ENCODE measurements at places on chromosomes 2 and 18.

- DNase-seq, result no peak
Observed at GRCh38 chr2:183195998-183196409, 71.8 kb downstream of the NUP35 start.

- no peak for DNase-seq
Observed at GRCh38 chr2:151111599-151112278, 149.9 kb downstream of the RBM43 start.

DNA sequence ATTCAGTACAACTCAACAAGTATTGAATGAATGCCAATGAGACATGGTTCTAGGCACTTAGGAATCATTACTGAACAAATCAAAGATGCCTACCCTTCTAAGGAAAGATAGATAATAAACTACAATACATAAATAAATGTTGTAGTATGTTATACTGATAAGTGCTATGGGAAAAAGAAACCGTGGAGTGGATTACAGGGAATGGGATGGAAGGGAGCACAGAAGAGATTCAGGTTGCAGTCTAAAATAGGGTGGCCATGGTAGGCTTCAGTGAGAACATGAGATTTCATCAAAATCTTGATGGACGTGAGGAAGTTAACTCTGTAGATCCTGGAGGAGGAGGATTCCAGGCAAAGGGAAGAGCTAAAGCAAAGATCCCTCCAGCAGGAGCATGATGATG, 17.9 kb upstream of the CREB1 start:
- DNase-seq, result no peak

DNA sequence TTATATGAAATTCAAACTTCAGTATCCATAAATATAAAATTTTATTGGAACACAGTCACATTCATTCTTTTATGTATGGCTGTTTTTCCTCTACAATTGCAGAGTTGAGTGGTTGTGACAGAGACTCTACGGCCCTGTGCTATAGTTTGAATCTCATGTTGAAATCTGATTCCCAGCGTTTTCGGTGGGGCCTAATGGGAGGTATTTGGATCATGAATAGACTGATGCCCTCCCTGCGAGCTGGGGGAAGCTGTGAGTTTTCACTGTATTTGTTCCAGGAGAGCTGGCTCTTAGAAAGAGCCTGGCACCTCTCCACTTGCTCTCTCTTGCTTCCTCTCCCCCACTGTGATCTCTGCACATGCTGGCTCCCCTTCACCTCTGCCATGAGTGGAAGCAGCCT, 1.7 kb downstream of the PFN4 start:
- no peak for DNase-seq

DNA sequence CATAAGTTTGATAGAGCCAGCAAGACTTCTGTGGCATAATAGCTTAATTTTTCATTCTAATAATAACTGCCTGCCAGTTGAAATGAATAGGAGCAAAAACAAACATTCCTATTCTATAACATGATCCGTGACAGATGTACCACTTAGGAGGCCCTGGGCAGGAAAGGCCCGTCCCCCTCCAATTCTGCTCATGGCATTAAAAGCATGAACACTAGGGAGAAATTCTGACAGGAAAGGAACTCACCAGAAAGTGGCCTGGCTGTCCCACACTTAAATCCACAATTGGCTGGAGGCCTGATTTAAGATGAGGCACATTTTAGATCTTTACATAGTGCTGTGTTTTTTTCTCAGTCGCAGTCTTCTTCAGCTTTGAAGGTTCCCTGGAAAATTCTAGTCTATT, 261.9 kb upstream of the ETAA1 start:
- DNase-seq, result no peak

DNA sequence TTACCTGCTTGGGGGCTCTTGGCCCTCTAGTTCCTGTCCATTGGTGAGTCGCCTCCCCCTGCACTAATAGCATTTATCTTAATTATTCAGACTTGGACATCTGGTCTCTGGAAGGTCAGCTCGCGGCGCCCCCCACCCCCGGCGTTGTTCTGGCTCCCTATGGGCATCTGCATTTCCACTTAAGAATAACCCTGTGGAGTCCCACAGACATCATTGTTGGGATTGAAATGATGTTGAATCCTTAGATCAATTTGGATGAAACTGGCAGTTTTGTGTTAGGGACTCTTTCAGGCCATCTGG, 313.8 kb upstream of the HS6ST1 start:
- no peak for DNase-seq

- DNase-seq, result no peak
Observed at GRCh38 chr2:63788071-63788470, 53.6 kb upstream of the UGP2 start.

GRCh38 chr2:226687641-226688253, 111.9 kb downstream of the IRS1 start:
- DNase-seq, result no peak

DNA sequence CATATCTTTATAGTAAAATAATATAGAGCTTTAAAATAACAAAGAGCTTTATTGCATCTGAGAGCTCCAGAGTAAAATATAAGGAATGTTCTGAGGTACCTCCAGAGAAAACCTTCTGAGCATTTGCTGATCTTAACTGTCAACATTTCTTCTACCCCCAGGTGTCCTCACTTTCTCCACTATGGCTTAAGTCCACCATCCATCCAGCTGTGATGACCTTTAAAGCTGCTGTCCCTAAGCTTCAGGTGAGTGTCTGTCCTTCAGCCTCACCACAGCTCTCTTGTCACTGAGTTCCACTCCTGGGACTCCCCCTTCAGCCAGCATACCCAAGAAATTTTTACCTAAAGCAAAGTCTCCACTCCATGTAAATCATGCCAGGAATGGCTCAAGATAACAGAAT, 137.9 kb downstream of the MYO5B start:
- no peak for DNase-seq

DNA sequence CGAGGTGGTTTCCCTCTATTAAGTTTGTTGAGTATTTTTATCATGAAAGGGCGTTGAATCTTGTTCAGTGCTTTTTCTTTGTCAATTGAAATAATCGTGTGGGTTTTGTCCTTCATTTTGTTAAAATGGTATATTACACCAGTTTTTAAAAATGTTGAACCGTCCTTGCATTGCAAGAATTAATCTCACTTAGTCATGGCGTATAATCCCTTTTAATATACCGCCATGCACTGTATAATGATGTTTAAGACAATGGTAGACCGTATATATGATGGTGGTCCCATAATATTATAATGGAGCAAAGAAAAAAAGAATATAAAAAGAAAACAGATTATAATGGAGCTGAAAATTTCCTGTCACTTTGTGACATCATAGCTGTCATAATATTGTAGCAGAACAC, 50.6 kb downstream of the CCDC138 start:
- no peak for DNase-seq

- no peak for DNase-seq
Observed at GRCh38 chr2:222264791-222265320, 33.9 kb downstream of the PAX3 start.

DNA sequence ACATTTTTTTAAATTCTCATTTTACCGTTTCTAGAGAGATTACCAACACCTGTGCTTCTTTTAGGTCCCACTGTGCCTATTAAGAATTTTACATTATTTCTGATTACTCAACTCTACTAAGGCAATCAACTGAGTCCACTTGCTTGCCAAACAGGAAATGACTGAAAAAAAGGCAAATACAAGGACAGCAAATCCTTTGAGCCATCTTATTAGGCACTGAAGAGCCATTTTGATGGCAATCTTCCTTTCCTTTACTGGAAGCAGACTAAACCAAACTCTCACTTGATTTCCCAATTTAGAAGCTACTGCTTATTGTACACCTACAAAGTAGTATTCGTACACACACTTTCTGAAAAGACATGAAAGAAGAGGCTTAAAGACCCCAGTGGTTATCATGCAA, 121.4 kb upstream of the COL3A1 start:
- DNase-seq, result no peak

- peak; percentile 55 for DNase-seq
Observed at GRCh38 chr2:201618744-201619662, 24.3 kb downstream of the TMEM237 start.

DNA sequence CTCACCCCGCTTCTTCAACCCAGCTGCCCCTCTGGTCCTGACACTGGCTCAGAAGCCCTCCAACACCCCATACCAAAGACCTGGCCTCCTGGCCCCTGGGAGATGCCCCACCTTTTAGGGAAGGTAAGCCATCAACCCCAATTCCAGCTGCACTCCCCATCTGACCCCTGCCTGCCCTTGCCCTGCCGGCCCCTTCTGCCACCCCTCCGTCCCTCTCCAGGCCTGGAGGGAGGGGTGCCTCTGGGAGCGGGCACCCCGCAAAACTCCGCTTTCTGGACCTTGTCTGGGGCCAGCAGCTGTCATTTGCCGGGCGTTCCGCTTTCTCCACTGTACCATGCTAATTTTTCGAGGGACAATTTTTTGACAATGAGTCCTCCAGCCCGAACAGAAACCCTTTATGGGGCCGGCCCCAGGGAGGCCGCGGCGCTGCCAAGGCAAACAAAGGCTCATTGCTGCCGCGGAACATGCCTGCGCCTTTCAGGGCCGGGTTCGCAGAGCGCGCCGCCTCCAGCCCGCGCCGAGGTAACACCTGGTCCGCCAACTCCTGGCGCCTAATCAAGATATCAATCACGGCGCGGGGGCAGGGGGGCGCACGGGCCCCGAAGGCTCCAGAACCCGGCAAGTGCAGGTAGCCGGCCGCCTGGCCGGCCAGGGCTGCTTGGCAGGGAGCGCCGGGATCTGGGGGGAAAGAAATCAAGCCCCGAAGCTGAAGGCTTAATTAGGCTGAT, 96.0 kb downstream of the INHBB start:
- peak; percentile 23 for DNase-seq

GRCh38 chr2:231955758-231956472, 5.6 kb upstream of the DIS3L2 start:
- no peak for DNase-seq

DNA sequence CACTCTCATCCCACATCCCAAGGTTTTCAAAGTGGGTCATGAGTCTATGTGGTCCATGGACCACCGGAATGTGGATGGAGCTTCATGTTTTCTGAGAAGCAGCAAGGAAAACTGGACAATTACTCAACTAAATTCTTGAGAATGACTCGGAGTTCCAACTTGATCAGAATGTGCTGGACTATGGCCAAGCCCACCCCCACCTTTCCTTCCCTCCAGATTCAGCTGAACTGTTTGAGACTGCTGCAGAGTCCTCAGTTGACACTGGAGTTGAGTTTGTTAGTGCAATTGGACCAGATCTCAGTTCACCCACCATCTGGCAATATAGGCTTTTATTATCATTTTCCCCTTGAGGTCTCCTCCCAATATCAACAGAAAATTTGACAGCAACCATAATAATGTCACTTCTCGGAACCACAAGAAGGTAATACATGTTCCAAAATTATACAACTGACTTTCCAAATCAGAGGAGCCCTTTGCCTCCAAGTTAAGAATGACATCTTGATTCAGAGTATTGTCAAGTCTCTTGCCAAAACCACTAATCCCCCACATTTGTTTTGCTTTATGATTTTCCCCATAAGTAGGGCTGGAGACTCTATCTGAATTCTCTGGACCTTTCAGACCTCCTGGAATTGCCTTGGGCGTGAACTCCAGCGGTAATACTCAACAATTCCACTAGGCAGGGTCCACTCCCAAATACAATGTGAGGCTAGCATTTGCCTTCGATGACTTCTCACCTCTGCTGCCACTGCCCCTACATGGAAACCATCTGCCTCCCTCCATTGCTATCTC, 8.8 kb downstream of the COL4A4 start:
- DNase-seq, result no peak

GRCh38 chr2:3603536-3604206, 8.8 kb downstream of the COLEC11 start:
- no peak for DNase-seq

- DNase-seq, result no peak
Observed at GRCh38 chr2:32732912-32733472, 105.1 kb downstream of the TTC27 start.

DNA sequence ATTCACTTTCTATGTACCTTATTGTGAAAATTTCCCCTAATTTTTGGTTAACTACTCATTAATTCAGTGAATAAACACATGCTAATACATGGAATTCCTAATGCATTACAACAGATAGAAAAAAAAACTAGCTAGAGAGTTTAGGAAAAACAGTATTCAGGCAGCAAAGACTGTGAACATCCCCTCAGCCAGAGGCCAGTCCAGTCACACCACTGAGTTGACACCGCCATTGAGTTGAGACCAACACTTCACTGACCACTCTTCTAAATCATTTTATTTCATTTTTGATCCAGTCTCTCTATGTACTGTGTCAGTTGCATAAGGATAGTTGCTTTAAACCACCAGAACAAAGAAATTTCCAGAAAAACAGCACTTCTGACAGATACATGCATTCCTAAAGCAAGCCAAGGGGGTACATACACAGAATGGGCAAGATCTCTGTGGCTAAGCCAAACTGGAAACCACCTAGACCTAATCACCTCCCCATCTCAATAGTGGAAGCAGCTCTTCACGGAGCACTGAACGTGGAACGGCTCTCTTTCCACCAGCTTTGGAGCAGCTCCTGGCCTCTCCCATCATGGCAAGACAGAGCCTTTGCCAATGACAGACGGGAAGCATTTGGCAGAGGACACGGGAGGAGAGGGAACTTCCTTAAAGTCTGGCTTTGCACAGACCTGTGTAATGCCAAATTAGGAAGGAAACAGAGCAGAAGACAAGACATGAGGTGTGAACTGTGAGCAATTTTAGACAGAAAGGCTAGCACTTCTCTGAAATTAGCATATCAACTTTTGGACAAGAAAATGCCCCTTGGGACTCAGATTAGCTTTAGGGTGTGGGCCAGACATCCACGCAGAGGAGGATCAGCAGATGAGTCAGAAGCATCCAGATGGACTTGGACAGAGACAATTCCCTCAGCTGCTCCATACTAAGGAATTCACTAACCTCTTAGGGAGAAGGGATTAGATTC, 36.4 kb downstream of the CACNB4 start:
- DNase-seq, result no peak

DNA sequence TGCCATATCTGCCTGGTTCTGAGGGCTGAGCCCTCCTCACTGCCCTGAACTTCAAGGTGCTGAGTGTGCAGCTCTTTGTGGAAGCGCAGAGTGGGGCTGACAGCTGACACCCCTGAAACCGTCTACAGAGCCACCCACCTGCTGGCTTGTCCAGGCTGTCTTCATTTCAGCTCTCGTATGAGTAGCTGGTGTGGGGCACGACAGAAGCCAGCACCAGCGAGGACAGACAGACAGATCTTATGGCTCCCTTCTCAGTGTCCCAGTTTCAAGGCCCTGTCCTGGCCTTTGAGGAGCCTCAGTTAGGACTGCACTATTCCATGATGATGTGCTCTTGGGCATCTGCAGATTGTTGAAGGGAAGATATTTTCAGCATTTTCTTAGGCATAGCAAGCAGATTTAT, 287.1 kb downstream of the SLC4A3 start:
- no peak for DNase-seq

DNA sequence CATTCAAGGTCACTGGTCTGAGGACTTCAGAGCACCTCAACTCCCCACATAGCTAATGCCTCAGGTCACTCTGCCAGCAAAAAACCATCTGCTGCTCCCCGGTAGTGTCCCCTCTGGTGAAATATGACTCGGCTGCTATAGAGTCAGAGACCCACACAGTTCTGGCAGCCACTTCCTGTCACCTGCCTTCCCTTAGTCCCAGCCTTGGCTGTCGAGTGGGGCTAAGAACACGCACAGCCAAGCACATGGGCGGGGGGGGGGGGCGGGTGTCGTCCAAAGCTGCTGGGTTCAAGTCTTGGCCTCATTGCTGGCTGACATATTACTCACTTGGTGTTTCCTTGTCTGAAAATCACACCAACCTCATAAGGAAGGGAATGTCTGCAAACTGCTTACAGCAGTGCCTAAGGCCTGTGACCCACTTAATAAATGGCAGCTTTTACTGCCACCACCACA, 37.5 kb downstream of the POLR1A start:
- DNase-seq, result no peak

GRCh38 chr2:85950743-85951142, 62.0 kb upstream of the ST3GAL5 start:
- DNase-seq, result no peak

- DNase-seq, result no peak
Observed at GRCh38 chr2:134208825-134209224, 45.0 kb upstream of the MGAT5 start.
